ENCODE measurements at places on chromosomes 5 and 9. TPM values are rescaled to one million over a fixed set of nuclear protein-coding genes. Genes with fewer than 3 reads are reported as not detected.

PCDHB8 gene
- not detected for total RNA-seq

GAPT gene
- total RNA-seq = not detected

ANKRD31 gene
- total RNA-seq = not detected

ECM2 gene
- not detected for total RNA-seq

ANGPTL2 gene
- 8.3 TPM for total RNA-seq

TMEM171 gene
- 4.8 TPM for total RNA-seq

SHISAL2B gene
- 15.4 TPM for total RNA-seq

MOB3B gene
- total RNA-seq = 6.9 TPM

PDGFRB gene
- total RNA-seq = 0.48 TPM

OMD gene
- not detected for total RNA-seq

WHRN gene
- 10.6 TPM for total RNA-seq

HSPB3 gene
- not detected for total RNA-seq

GRXCR2 gene
- not detected for total RNA-seq

BTNL8 gene
- total RNA-seq = 0.21 TPM

IRX4 gene
- total RNA-seq = 17.9 TPM

FBP2 gene
- total RNA-seq = not detected

LCN2 gene
- not detected for total RNA-seq

DND1 gene
- 0.85 TPM for total RNA-seq

HCN1 gene
- total RNA-seq = 0.59 TPM

PGM5 gene
- 0.14 TPM for total RNA-seq

UCK1 gene
- 31.2 TPM for total RNA-seq

PCDHGC4 gene
- total RNA-seq = 9.9 TPM

ARL14EPL gene
- not detected for total RNA-seq
